Heart right ventricle (tissue), 16 donors: ENCODE measurements at places on chromosomes 5 and 9.
A peak's percentile ranks its signal among the peaks of the same experiment; 100 is the strongest.

DNA sequence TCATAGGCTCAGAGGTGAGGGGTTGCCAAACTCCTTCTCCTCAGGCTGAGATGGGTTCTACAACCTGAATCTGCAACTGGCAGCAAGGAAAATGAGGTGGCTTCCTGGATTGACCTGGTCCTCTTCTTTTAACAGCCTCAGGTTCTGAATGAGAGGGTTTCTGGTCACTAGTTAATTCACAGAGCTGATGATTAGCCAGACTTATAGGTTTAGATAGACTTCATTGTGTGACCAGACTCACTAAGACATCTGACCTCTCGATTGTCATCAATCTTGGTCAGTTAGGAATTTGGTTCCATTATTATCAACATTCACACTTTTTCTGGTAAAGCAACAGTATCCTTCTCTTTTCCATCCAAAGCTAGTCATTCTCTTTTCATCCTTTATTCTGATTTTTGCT, 257.9 kb downstream of the PAPPA start:
- no peak overlapping the region for H3K4me3 ChIP-seq
- no peaks in the 10 kb centered on the region for H3K27me3 ChIP-seq
- H3K36me3 ChIP-seq: no peaks in the 10 kb centered on the region
- DNase-seq: no peak
- no peak overlapping the region for H3K27ac ChIP-seq

GRCh38 chr5:149464796-149465489, 85.9 kb upstream of the IL17B start:
- H3K4me3 ChIP-seq: no peak overlapping the region
- peaks cover 26% of the 10 kb centered on the region for H3K4me1 ChIP-seq
- no peaks in the 10 kb centered on the region for H3K27me3 ChIP-seq
- DNase-seq: peak; percentile 58
- no peaks in the 10 kb centered on the region for H3K36me3 ChIP-seq
- H3K27ac ChIP-seq: peak overlapping the region; percentile 71

- DNase-seq: no peak
- no peak overlapping the region for H3K4me3 ChIP-seq
- H3K27me3 ChIP-seq: no peaks in the 10 kb centered on the region
Measured at GRCh38 chr9:127316586-127317323, 52.2 kb downstream of the GARNL3 start.

- H3K4me3 ChIP-seq: no peak overlapping the region
- no peak for DNase-seq
- H3K4me1 ChIP-seq: no peaks in the 10 kb centered on the region
Measured at GRCh38 chr5:154575546-154576428, 97.8 kb upstream of the HAND1 start.

DNA sequence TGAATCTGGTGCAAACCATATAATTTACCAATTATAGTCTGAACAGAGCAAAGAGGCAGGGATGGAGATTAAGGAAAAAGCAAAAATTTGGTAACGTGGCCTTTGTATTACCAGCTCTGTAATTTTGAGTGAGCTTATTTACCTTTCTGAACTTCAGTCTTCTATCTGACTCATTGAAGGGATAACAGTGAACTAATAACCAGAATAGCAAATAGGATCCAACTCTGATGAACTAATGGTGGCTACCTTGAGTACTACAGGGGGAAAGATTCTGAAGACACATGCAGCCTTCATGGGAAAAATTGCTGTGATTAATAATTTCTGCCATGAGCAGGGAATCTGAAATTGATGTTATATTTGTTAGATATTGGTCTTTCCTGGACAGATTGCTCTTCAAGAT, 23.0 kb upstream of the LARP1 start:
- H3K27ac ChIP-seq: no peak overlapping the region
- H3K4me1 ChIP-seq: no peaks in the 10 kb centered on the region
- H3K36me3 ChIP-seq: no peaks in the 10 kb centered on the region
- H3K4me3 ChIP-seq: no peak overlapping the region
- DNase-seq: no peak
- H3K27me3 ChIP-seq: no peaks in the 10 kb centered on the region

GRCh38 chr5:32803656-32804055, 92.5 kb downstream of the NPR3 start:
- no peaks in the 10 kb centered on the region for H3K36me3 ChIP-seq
- no peak overlapping the region for H3K27ac ChIP-seq
- H3K4me3 ChIP-seq: no peak overlapping the region
- H3K27me3 ChIP-seq: no peaks in the 10 kb centered on the region

GRCh38 chr9:38437193-38437823, 13.1 kb upstream of the IGFBPL1 start:
- no peak overlapping the region for H3K27ac ChIP-seq
- no peaks in the 10 kb centered on the region for H3K27me3 ChIP-seq
- no peak overlapping the region for H3K4me3 ChIP-seq
- DNase-seq: no peak
